ENCODE measurements at places on chromosomes 2 and 18.

DNA sequence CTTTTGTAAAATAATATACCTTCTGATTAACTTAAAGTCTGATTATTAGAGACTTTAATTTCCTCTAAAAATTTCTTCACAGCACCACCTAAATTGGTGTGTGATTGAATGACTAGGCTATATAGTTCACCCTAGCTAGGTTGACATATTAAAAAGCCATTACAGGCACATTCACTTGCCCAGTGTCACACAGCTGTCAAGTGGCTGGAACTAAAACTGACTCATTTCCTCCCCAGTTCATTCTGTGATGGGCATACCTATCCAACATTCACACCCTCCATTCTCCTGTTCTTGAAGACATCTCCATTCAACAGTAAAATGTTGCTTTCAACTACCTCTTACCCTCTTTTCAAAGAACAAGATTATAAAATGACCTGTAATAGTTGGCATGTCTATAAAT lies 334.5 kb downstream of the ARHGAP15 start:
- no peak for DNase-seq

- DNase-seq: no peak
Observed at GRCh38 chr18:23916338-23916737, 98.2 kb upstream of the TTC39C start.

DNA sequence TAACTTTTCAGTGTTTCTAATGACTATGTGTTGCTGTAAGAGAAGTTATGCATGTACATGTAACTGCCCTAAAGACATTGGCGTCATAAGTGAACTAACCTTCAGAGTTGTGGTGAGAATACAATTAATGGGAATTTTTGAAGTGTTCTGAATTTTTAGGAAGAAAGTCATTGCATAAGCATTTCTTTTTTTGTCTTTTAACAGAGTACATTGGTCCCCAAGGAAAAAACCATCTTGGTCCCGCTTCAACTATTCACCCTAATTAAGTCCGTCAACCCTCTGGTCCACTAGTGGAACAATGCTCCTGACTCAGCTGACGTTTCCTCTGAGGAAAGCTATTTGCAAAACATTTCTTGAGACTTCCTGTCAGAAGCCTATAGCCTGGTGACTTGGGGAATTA lies 41.1 kb upstream of the VIT start:
- DNase-seq: no peak

- DNase-seq: no peak
Observed at GRCh38 chr2:17962876-17963275, 84.4 kb downstream of the KCNS3 start.

GRCh38 chr18:59054496-59055287 lies 85.0 kb upstream of the SEC11C start:
- DNase-seq: peak; percentile 83

GRCh38 chr18:44681076-44681970 lies 635 bp downstream of the SETBP1 start:
- no peak for DNase-seq
